CD4-positive, alpha-beta T cell treated with Interleukin-4 for 1 hour (primary cell): ENCODE measurements at places on chromosomes 1 and 21.

GRCh38 chr21:42513985-42514882 is 582 bp downstream of the SLC37A1 start:
- DNase-seq: peak; percentile 70

- no peak for DNase-seq
These were observed 46.9 kb downstream of the ATP5PF start for GRCh38 chr21:25687787-25688186.

GRCh38 chr1:118254491-118255425 is 69.7 kb upstream of the SPAG17 start:
- DNase-seq: no peak

- DNase-seq: no peak
These were observed 32.3 kb downstream of the TENT5C start for GRCh38 chr1:117638141-117638540.

- no peak for DNase-seq
These were observed 7.5 kb downstream of the WDR47 start for GRCh38 chr1:109034382-109034781.

- no peak for DNase-seq
These were observed 34.2 kb upstream of the ABCD3 start for GRCh38 chr1:94383966-94384408.

GRCh38 chr21:41837756-41838297 is 41.3 kb downstream of the PRDM15 start:
- DNase-seq: no peak

DNA sequence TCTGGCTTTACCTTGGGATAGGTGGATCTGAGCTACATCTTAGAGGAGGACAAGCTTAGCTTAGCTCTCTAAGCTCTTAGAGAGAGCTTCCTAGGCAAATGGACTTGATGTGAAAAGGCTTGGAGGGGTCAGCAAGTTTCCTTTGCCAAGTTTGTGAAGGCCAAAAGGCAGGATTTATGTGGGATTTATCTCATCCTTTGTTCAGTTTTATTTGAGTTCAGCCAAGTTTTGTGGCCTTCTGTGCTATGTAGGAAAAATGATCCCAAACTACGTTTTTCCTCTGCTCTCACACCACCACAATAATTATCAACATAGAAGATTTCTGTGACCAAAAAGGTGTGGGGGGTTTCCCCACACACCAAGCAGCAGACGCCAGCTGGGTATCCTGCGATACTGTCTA is 26.0 kb upstream of the RNF11 start:
- no peak for DNase-seq

DNA sequence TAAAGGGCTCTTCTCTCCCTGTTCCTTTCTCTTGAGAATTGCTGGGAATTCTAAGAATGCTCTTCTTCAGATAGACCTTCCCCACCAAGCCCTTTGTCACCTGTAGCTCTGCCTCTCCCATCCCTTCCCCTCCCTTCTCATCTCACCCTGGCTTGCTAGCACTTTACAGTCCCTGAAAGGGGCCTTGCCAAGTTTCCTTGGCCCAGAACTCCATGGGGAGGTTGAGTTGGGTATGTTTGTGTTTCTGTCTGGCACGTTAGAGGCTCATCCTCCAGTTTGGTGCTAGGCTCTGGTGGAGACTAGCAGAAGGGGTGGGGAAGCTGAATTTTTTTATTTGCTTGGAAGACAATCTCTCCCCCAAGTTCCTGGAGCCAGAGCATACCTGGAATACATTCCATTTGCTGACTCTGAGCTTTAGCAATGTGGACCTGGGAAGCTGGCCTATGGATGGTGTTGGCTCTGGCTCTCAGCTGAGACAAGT is 4.9 kb downstream of the CGN start:
- DNase-seq: no peak

DNA sequence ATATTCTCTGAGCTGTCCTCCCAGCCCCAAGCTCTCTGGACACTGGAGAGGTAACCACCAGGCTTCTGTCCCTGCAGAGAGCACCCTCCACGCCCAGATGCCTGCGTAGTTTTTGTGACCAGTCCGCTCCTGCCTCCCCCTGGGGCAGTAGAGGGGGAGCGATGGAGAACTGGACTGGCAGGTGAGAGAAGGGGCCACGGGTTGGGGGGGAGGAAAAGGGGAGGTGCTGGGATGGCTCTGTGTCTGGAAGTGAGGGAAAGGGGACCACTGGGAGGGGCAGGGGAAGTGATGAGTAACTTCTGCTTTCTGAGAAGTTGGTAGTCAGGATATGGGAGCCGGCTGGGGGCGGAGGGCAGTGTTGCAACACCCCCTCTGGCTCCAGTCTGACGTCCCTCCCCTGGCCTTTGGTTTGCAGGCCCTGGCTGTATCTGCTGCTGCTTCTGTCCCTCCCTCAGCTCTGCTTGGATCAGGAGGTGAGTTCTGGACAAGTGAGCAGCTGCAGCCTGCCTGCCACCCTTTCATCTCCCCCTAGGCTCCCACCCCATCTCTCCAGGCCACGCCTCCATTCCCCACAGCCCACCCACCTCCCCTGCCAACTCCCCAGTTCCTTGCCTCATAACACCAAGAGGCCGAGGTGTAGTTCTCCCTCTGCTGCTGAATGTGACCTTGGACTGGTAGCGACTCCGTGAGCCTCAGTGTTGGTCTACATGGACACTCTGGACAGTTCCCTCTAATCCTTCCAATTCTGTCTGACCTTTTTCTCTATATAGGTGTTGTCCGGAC is 3.1 kb downstream of the ADAMTSL4 start:
- peak; percentile 76 for DNase-seq

- DNase-seq: no peak
These were observed 284.5 kb downstream of the DSCAM start for GRCh38 chr21:40562242-40563002.

DNA sequence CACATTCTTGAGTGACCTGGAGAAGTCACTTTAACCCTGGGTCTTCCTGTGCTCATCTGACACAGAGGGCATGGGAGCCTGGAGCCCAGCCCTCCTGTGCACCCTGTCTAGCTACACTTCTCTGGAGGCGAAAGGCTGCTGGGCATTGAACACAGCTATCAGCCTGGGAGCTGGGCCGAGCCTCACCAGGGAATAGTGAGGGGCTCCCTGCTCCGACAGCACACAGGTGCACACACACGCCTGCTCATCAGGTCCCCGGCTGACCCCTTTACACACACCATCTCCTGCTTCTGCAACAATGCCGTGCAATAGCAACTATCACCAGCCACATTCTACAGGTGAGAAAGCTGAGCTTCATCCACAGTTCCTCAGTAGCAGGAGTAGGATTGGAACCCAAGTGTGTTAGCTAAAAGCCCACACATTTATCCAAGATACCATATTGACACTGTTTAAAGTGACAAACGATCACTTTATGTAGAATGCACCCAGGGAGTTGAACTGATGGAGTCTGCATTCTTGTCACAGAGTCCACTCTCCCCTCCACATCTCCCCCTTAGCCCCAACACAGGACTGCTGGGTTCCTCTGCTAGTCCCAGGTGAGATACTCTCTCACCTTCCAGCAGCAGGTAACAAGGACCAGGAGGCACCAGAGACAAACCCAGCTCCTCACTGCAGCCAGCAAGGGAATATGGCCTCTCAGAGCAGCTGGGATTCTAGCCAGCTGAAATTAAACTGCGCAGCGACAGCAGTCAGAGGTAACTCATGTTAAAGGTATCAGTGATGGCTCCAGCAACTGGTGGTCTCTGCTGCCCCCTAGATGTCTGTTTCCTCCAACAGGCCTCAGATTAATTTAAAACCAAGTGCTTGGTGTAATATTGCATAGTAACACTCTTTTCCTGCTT is 18.3 kb upstream of the CAPN8 start:
- peak; percentile 59 for DNase-seq

DNA sequence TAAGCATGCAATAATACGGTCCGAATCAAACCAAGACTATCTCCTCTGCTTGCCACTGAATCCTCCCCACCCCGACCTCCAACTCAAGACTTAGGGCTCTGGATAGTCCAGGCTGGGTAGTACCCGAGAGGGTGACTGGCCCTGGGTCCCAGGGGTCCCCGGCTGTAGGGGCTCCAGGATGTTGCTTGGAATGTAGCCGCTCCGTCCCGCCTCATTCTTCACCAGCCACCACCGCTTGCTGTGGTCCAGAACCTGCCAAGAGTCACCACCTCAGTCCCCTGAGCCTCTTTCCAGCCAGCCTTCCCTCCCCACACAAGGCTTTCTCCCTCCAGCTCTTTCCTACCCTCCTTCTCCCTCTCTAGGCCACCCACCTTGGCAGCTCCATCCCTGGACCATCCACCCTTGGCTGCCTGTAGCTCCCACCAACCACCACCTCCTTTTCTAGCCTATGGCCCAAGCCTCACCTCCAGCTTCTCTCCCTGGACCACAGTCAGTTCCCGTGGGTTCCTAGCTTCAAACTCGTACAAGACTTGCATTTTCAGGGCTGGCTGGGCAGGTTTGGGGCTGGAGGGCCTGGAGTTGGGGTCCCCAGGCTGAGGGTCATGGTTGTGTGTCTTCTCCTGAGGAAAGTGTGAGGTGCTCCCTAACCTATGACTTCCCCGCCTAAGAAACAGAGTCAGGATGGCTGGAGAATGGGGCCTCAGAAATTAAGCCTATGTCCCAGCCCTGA is 10.9 kb upstream of the GSTM3 start:
- no peak for DNase-seq

DNA sequence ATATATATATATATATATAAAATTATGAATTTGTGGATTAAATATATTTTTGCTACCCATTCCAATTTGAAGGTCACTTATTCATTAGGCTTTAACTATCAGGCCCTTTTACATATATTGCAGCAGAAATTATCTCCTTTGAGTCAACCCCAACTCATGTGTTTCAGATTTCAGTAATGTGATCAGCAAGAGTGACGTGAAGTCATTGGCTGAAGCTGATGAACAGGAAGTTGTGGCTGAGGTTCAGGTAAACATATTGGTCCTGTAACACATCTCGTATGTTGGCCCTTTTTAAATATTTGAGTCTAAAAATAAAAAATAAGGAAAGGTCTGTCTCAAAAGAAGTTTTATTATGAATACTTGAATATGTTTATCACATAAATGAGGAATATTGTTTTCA is 8.5 kb downstream of the VPS45 start:
- DNase-seq: peak; percentile 51

GRCh38 chr1:209513226-209513625 is 70.3 kb upstream of the CAMK1G start:
- no peak for DNase-seq

GRCh38 chr1:97827887-97828286 is 92.9 kb downstream of the DPYD start:
- DNase-seq: peak; percentile 7

GRCh38 chr1:24743404-24744211 is 1.6 kb upstream of the CLIC4 start:
- no peak for DNase-seq

GRCh38 chr1:6944434-6944833 is 159.2 kb downstream of the CAMTA1 start:
- no peak for DNase-seq

GRCh38 chr1:15206418-15207030 is 40.5 kb upstream of the FHAD1 start:
- no peak for DNase-seq

DNA sequence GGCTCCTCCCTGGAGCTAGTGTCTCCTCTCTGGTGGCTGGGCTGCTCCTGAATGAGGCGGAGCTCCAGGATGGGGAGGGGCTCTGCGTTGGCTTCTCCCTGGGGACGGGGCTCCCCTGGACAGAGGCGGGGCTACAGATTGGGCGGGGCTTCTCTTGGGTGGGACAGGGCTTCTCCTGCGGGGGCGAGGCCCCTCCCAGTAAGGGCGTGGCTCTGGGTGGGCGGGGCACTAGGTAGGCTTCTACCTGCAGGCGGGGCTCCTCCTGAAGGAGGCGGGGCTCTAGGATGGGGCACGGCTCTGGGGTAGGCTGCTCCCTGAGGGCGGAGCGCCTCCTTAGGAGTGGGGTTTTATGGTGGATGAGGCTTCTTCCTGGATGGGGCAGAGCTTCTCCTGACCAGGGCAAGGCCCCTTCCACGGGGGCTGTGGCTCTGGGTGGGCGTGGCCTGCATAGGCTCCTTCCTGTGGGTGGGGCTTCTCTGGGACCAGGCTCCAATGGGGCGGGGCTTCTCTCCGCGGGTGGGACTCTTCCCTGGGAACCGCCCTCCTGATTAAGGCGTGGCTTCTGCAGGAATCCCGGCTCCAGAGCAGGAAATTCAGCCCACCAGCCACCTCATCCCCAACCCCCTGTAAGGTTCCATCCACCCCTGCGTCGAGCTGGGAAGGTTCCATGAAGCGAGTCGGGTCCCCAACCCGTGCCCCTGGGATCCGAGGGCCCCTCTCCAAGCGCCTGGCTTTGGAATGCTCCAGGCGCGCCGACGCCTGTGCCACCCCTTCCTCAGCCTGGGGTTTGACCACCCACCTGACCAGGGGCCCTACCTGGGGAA is 22.7 kb upstream of the ARF1 start:
- DNase-seq: peak; percentile 78

DNA sequence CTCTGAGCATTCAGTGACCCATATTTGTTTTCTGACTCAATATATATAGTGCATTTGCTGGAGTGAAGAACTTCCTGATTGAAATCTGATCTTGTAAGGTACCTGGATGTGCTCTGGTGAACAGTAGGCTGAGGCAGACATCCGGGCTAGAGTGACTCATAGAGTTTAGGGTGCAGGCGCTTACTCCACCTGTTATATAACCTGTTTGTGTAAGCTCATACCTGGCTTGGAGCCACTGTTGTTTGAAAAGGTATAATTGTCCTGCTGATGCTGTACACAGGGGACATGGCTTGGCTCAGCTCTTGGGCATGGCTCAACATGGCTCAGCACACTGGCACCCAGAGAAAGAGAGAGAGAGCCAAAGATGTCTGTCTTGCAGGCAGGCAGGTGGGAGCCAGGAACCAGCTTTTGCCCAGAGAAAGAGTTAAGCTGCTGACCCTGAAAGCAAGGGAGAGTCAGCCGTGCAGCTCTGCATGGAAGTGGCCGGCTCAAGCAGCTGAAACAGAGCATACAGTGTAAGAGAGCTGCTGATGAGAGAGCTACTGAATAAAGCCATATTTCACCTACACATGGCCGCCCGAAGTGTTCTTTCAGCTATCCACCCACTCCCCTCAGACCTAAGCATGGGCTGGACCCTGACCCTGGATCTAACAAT is 43.2 kb downstream of the GJA5 start:
- DNase-seq: peak; percentile 20

DNA sequence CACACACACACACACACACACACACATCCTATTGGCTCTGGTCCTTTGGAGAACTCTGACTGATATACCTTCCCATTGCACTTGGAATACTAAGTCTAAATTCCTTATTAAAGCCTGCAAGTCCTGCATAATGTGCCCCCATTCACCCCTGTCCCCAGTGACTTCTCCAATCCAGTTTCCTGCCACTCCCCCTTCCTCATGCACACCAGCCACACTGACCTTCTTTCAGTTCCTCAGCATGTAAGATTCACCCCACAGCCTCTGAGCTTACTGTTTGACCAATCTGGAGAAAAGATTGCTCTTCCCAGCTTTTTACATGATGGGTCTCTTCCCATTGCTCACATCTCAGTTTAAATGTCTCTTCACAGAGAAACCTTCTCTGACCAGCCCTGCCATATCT is 146.6 kb downstream of the TBX15 start:
- no peak for DNase-seq

DNA sequence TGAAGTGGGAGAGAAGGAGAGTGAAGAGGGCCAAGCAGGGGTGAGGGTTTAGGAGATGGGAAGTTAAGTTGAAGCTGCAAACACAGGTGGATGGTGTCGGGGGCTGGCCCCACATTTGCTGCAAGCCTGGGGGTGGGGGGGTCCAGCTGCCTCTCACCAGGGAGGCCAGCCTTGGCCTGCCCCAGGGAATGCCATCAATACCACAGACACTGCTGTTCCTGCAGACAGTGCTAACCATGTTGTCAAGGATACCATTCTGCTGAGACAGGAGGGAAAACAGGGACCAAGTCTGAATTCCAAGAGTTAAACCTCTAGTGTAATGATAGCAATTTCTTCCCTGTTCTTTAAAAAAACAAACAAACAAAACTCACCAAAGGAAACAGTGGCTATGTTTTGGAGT is 8.0 kb downstream of the MECR start:
- DNase-seq: no peak

- DNase-seq: peak; percentile 10
These were observed 44.0 kb downstream of the OPTC start for GRCh38 chr1:203537806-203538464.
